ENCODE measurements at places on chromosomes 5 and 9. TPM values are rescaled to one million over a fixed set of nuclear protein-coding genes. Genes with fewer than 3 reads are reported as not detected.
A peak's percentile ranks its signal among the peaks of the same experiment; 100 is the strongest.

Gene LCN9
- total RNA-seq = not detected

GRCh38 chr9:91127653-91128052, 234.1 kb downstream of the AUH start:
- DNase-seq = no peak

Gene EPB41L4B
- 0.88 TPM for total RNA-seq

DNA sequence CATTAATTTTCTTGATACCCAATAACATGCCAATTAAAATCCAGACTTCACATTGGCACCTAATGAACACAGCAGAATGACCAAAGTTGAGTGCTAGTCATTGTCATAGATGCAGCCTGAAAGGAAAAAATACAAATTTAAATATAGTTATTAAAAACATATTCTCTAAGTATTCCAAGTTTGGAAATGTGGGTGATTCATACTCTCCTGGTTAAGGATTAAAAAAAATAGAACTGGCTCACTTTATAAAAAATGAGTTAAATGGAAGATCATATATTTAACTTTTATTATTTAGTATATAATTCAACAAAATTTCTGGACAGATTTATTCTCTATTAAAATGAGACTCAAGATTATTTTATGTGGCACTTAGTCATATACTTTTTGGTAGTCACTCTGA, 33.2 kb upstream of the RICTOR start:
- no peak for DNase-seq

Gene DMRTA1
- total RNA-seq = 1.8 TPM

DNA sequence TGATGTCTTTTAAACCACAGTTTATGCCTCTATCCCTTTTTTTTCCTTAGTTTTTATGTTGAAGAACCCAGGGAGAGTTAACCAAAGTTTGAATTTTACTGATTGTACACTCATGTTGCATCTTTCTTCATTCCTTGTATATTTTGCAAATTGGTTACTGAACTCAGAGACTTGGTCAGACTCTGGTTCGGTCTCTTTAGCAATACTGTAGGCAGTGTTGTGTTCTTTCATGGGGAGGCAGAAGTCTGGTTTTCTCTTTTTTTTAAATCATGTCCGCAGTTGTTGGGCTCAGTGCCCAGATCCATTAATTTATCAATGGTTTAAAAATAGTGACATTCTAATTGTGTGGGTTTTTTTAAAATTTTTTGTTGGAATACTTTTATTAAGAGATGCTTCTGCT, 23.4 kb downstream of the UBE2R2 start:
- no peak for DNase-seq

- no peak for DNase-seq
These were observed 188.4 kb downstream of the RGS3 start for GRCh38 chr9:113651896-113652295.

Gene SPAG8
- total RNA-seq = 0.53 TPM

- DNase-seq = peak; percentile 22
These were observed 290.5 kb downstream of the SLF1 start for GRCh38 chr5:94908889-94909480.

DNA sequence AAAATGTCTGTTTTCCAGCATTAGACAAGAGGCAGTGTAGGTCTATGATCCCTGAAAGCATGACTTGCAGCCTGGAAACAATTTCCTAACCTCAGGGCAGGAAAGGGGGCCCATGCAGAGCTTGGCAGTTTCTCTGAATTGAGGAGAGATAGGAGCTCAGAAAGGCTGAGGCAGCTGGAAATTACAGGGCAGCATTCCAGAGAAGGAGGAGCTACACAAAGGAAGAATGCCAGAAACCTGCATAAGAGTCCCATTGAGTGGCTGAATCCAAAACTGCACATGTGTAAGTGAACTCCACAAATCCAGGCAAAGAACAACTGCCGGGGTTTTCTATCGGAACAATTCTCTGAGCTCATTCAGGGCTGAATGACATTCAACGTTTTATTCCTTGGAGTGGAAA, 346.8 kb downstream of the PIK3R1 start:
- DNase-seq = no peak

Gene ABHD17B
- 26.4 TPM for total RNA-seq

Gene EIF4E1B
- not detected for total RNA-seq
